Muscle of back (tissue), 13 donors: ENCODE measurements at places on chromosomes 3 and 15. TPM values are rescaled to one million over a fixed set of nuclear protein-coding genes. Genes with fewer than 3 reads are reported as not detected.

DNA sequence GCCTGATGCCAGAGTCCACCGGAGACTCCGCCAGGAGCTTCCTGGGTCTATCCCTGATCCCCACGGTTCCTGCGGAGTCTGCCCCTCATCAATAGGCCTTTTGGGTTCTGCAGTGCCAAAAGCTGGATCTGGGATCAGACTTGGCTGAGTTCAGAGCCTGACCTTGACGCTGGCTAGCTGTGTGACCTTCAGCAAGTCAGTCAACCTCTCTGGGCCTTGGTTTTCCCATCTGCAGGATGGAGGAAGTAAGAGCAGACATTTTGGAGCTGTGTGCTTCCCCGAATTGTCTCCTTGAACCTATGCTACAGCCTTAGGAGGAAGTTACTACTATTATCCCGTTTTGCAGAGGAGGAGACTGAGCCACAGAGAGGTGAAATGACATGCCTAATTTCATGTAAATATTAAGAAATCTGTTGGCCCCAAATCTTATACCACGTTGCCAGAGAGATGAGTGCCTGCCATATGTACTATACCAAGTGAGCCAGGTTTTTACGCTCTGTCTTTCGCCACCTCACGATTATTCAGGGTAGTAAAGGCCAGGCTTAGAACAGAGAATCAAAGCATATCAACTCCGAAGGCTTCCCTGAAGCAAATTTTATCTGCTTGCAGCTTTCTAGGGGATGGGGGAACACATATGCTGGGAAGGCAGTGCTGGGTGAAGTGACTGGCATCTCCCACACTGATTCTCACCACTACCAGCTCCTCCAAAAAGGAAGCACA, 112.5 kb downstream of the SRGAP3 start:
- DNase-seq = no peak

DNA sequence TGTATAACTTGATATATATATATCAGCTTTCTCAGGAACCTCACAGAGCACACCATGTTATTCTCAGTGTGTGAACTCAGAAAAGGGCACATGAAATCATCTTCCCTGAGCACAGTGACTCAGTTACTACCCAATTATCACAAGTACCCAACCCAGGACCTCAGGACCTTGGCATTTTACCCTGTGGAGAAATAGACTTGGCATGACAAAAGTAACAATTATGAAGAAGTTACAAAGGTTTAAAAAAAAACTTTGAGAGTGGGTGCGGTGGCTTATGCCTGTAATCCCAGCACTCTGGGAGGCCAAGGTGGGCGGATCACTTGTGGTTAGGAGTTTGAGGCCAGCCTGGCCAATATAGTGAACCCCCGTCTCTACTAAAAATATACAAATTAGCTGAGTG, 52.4 kb downstream of the ONECUT1 start:
- DNase-seq = no peak

ECE2 gene
- polyA plus RNA-seq = 0.16 TPM

P2RY14 gene
- polyA plus RNA-seq = 1.4 TPM

CLSTN2 gene
- polyA plus RNA-seq = 3.6 TPM

NPTN gene
- 87.5 TPM for polyA plus RNA-seq
